Right lung (tissue), 10 donors: ENCODE measurements at places on chromosomes 2 and 18. TPM values are rescaled to one million over a fixed set of nuclear protein-coding genes. Genes with fewer than 3 reads are reported as not detected.

DNA sequence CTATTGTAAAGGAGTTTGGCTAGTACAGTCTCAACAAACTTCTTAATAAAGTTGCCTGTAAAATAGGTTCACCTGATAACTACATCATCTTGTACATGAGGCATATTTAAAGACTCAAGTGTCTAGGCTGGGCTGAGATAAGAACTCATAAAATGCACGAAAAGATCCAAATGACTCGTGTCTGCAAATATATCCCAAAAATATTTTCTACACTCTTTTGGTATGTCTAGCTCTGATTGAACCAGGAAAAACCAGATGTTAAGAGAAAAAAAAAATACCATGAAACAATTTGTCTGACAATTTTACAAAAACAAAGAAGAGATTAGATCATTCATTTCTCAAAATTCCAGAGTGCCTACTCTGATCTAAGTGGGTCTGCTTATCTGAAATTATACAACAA is 166.9 kb upstream of the OSR1 start:
- DNase-seq = no peak

DNA sequence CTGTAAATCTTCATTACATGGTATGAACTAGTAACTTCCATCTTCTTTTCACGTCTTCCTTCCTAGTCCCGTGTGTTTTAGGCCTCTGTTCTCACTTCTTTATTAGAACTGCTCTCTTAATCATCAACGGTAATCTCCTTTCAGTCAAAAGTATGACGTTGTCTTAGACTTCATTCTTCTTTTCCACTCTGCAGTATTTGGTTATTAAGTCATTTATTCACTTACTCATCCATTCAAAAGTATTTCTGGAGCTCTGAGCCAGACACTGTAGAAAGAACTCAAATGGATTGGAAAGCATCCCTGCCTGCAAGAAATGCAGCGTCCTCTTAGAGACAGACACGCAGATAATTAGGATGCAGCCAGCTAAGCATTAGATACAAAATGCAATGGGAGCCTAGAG is 494.6 kb upstream of the NRP2 start:
- DNase-seq = no peak

DNA sequence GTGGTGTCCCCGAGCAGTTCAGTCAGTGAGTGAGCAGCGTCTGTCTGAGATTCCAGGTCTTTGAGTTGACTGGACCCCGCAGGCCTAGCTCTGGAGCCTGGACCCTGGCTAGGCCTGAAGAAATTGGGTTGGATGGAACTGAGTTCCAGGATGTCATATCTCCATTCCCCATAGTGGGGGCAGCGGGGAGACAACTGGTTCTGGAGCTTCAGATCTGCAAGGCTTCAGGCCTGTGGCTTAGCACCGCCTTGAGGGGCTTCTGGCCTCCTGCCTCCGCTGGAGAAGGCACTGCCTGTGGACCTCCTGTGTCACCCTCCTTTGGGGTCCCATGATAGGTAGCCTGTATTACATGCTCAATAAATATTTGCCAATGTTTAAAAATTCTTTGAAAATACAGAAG is 288.4 kb upstream of the ID2 start:
- DNase-seq = no peak

Gene PLEKHM3
- 15.8 TPM for polyA plus RNA-seq

- no peak for DNase-seq
Observed at GRCh38 chr18:6058941-6059340, 163.6 kb upstream of the TMEM200C start.

GRCh38 chr2:48541666-48542389 is 11.9 kb downstream of the STON1 start:
- DNase-seq = no peak

DNA sequence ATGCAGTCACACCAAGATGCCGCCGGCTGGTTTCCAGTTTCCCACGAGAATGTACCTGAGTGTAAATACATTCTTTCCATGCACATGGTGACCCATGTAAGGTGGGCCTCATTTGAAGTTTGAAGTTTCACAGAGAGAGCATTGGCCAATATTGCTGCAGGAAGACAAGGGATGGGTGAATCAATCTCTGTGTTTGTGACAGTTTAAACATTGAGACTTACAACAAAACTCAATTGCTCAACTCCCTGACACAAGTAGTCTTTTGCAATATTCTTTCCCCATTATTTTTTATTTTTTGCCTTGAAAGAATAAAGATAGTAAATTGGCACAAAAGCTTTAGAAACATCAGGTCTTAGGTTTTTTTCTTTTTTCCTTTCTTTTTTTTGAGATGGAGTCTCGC is 5.1 kb downstream of the SERPINB2 start:
- DNase-seq = no peak

- DNase-seq = no peak
Observed at GRCh38 chr2:117396161-117396560, 418.3 kb upstream of the DDX18 start.

Gene RAPGEF4
- 8.4 TPM for polyA plus RNA-seq

DNA sequence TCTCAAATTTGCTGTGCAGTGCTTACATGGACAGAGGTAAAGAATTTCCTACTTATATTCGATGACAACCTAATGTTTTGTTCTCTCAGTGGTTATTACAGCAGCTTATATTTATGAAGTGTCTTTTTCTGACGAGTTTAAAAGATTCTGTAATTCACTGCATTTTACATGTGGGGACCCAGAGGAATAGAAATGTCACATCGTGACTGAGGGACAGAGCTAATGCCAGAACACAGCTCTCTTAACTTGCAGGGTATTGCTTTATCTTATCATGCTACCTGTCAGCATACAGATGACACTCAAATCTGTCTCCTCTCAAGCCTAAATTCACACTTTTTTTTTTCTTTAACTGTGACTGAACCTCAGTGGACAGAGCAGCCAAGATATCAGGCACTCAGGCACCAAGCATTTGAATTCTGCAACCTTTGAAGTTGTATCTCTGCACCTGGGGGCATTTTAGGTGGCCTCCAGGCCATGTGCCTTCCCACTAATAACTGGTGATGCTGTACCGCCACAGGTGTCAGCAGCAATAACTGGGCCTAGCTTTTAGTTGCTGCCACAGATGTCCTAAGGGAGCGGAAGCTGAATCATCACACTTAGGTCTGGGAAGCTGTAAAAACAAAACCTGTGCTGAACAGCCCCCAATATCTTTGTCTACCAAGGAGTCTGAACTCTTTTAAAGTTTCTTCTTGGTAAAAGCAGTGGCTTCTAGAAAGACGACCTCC is 315.8 kb upstream of the NRP2 start:
- no peak for DNase-seq

DNA sequence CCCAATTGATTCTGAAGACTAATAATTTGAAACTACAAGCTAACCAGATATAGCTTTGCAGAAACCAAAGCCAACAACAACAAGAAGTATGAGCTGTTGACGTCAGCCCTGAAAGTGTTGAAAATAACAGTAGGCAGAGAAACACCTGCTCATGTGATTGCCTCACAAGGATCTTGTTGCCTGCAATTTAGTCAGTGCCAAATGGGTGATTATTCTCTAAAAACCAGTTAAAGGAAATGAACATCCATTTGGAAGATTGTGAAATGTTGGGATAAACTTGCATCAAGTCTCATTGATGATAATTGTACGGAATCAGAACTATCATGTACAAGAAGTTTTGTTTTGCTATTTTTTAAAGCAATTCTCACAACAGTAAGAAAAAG is 2.8 kb downstream of the CYTIP start:
- DNase-seq = no peak

GRCh38 chr2:118431165-118431517 is 342.9 kb downstream of the INSIG2 start:
- DNase-seq = no peak

Gene TNS1
- polyA plus RNA-seq = 196 TPM

Gene PSMA8
- not detected for polyA plus RNA-seq

Gene ANKRD29
- 38.0 TPM for polyA plus RNA-seq

- no peak for DNase-seq
Observed at GRCh38 chr2:12110481-12110880, 364.0 kb downstream of the LPIN1 start.

Gene GNLY
- 1.7 TPM for polyA plus RNA-seq

DNA sequence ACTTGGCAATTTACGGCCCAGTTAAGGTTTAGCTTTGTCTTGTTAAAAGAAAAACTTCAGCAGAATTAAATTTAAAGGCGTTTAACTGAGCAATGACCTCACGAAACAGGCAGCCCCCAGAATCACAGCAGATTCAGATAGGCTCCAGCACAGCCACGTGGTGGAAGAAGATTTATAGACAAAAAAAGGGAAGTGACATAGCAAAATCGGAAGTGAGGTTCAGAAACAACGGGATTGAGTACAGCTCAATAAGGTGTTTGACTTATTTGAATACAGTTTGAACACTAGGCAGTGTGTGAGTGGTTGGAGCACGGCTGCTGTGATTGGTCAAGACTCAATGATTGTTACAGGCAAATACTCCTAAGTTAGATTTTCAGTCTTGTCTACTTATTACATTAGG is 79.8 kb downstream of the MOGAT1 start:
- DNase-seq = no peak

DNA sequence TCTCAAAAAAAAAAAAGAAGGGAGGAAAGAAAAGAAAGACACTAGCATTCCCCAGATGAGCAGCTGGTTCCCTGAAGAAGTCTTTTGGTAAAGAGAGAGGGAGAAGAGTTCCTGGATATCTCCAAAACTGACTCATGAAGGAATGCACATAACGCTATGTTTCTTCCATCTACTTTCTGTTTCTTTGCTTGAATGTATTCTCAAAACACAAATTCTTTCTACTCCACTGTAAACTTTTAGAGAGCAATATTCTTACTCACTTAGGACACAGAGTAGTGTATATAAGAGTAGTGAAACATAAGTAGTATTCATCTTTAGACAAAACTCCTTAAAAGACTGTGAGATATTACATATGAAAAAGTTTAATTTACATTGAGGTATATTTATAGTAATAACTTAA is 64.2 kb downstream of the TRIP12 start:
- DNase-seq = no peak

DNA sequence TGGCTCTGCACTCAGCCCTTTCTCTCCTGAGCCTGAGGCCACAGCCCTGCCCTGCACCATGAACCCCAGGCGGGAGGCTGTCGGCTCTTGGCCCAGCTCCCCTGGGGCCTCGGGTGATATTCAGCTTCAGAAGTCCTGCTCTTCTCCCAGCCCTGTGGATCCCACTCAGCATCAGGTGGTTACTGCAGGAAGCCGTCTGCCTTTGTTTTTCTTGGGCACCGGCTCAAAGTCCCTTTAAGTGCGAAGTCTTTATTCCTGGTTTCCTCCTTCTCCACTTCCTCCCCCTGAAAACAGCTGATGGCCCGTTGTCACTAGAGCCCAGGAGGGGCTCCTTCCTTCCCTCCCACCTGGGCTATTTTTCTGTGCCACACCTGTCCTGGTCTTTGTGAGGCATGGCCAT is 161.5 kb upstream of the BCL2L11 start:
- no peak for DNase-seq

DNA sequence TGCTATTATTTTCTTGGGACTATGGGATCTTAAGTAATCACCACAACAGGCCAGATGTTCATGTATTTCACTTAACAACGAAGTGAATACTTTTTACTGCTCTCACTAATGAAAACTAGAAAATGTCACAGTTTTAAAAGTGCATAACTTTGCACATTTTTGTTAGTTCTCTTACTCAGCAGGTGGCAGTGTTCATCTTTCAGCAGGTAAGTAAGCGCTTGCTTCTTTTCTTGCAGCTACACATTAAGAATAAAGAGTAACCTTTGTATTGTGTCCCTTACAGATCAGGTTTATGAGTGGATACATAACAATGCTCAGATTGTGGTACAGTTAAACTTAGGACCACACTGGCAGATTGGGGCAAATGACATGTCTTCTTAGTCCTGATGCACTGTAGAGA is 61.0 kb downstream of the DAW1 start:
- DNase-seq = no peak

Gene CXCR1
- polyA plus RNA-seq = not detected

Gene CDKL4
- 0.88 TPM for polyA plus RNA-seq

DNA sequence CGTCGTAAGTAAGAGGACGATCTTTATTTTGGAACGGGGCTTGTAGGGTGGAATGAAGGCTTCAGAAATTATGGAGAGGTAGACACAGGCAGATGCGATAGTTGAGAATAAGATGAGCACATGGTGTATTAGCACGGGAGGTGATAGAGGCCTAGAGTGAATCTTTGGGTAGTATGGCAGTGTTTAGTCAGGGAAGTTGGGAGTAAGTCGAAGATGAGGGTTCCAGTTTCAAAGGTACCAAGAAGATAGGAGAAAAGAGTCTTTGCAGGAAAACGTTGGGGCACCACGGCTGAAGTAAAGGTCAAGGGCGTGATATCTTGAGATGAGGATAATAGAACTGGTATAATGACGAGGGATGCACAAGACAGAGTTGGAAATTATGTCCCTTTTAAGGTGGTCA is 654 bp downstream of the PIK3C3 start:
- DNase-seq = no peak

Gene RETREG2
- 80.1 TPM for polyA plus RNA-seq

DNA sequence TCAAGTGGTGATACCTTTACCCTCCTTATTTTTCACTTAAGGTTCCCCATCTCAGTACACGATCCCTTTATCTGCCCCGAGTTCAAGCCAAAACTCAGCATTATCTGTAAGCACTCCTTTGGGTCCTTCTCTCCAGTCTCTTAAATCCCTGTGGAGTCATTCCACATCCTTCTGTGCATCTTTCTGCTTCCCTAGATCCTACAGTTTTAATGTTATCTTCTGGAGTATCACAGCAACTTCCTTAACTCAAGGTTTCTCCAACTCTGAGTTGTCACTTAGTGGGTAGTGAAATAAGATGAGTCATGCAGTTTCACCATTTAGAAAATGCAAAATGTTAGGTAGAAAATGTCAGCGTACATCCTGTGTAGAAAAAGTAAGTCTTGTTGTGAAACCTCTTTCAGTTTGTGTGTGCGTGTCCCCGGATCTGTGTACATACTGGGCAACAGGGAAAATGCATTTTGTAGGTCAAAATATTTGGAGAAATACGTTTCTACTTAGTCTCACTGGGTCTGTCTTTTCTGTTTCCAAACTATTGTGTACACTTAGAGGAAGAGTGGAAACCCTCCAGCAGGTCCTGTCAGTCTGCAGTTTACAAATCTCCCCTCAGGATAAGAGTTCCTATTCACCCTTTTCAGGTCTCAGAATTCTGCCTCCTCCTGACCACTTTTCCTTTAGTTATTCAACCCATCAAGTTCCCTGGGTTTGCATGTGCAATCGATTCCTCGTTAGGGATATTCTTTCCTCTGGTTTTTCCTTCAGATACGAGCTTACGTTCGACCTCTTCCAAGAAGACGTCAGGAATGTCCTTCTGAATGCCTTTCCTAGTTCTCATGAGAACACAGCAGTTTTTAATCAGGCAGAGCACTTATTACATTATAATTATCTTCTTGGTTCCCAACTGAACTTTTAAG is 154.8 kb downstream of the TGIF1 start:
- DNase-seq = peak; percentile 61

Gene RNF125
- 8.6 TPM for polyA plus RNA-seq

Gene KYNU
- 0.56 TPM for polyA plus RNA-seq

Gene EMILIN1
- polyA plus RNA-seq = 213 TPM

GRCh38 chr2:198135481-198135934 is 331.1 kb downstream of the PLCL1 start:
- DNase-seq = no peak

- DNase-seq = no peak
Observed at GRCh38 chr2:18614041-18614440, 24.7 kb upstream of the NT5C1B start.

GRCh38 chr2:113116100-113116958 is 11.1 kb upstream of the IL1RN start:
- no peak for DNase-seq

GRCh38 chr2:219426534-219427136 is 8.0 kb upstream of the SPEG start:
- DNase-seq = no peak
